ENCODE measurements at places on chromosomes 4 and X. TPM values are rescaled to one million over a fixed set of nuclear protein-coding genes. Genes with fewer than 3 reads are reported as not detected.

- no peak for DNase-seq
Measured at GRCh38 chrX:13014111-13015096, 30.0 kb downstream of the FAM9C start.

GRCh38 chr4:74368596-74368995 is 3.7 kb downstream of the EREG start:
- no peak for DNase-seq

GRCh38 chrX:41559235-41560052 is 112.3 kb downstream of the NYX start:
- no peak for DNase-seq

DNA sequence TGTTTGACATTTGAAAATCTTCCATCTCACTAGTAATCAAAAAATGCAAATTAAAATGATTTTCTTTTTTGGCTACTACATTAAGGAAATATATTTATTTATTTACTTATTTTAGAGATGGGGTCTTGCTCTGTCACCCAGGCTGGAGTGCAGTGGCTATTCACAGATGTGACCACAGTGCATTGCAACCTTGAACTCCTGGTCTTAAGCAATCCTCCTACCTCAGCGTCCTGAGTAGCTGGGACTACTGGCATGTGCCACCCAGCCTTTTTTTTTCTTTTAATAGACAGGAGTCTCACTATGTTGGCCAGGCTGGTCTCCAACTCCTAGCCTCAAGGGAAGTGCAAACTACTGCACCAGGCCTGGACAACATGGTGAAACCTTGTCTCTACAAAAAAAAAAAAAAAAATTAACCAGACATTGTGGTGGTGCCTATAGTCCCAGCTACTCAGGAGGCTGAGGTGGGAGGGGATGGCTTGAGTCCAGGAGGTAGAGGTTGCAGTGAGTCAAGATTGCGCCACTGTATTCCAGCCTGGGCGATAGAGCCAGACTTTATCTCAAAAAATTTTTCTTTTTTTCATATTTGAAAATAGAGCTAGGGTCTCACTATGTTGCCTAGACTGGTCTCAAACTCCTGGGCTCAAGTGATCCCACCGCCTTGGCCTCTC is 4.4 kb upstream of the SMIM14 start:
- peak; percentile 72 for DNase-seq

DNA sequence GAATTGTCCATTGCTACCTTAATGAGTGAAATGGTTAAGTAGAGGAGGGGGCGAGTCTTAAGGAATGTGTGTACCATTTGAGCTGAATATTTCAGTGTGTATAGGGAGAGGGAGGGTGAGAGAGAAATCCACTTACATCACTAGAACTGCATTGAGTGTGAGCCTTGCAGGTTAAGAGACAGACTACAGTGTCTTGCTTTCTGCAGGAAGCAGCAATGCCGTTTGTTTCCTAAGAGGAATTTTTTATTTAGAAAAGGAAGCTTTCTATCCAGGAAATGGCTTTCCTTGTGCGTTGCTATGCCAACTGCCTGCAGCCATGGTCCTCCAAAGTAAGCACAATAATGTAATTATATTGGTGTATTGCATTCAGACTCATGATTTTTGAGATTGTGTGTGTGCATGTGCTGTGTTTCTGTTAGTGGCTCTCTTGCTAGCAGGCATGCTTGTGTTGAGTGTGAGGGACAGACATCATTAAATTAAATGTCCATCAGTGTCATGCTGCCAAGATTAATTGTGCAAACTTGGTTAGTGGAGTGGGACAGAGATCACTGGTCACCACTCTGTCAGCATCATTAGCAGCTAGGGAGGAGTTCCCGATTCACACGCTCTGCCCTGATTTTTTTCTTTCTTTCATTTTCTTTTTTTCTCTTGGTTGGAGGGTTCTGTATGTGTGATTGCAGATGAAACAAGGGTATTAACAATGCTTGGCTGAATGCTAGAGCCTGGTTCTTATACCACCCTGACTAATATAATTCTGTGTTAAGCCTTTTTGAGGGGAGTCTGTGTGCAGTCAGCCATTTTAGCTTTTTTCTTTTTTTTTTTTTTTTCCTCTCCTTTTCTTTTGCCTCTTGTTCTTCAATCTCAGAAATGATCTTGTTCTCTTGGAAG is 164.3 kb downstream of the RAPGEF2 start:
- no peak for DNase-seq

GRCh38 chr4:185536411-185536709 is 1.1 kb upstream of the PDLIM3 start:
- DNase-seq = no peak

GRCh38 chrX:128458888-128459287 is 406.7 kb upstream of the ACTRT1 start:
- DNase-seq = no peak

DNA sequence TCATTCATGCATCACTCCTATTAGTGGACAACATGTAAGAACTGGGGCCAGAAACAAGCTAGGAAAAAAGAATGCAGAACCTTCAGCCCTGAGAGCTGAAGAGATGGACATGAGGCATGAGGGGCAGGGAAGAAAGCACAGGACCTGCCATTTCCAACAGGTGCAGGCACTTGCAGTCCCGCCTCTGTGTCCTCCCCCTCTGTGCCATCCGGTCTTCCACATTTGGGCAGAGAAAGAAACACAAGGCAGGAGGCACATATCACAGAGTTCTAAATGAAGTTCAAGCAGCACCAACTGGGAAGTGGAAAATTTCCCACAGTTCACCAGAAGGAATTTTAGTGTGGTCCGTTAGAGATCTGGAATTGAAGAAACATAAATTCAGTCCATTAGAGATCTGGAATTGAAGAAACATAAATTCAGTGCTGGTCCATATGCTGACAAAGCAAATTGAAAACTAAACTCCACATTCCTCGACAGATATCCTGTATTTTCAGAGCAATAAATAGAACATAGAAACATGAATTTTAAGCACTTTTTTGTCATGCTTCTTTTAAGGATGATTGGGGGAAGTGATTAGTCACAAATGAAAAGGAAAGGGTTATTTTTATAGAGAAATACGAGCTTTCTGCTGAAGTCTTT is 57.2 kb upstream of the DAPP1 start:
- no peak for DNase-seq

GRCh38 chrX:71941776-71942175 is 31.1 kb downstream of the NHSL2 start:
- no peak for DNase-seq

DNA sequence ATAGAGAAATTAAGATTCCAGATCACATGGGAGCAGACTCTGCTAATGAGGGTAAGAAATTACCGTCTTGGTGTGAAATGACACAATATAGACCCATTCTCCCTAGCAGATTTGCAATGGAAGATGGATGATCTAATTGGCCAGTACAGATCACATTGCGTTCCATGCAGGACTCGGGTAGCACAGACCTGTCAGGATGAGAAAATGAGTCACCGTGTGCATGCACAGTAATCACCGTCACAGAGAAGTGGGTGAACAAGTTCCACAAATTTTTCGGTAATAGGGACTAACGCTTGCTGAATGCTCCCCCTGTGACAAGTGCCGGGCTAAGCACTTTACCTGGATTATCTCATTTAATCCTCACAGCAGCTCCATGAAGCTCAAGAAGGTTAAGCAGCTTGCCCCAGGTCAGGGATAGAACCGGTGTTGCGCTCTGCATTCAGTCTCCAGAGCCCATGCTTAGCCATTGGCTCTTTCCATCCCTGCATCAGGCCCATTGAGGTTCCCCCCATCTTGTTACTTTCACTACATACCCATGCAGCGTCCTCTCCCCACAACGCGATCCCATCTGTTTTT is 375.6 kb downstream of the FBXW7 start:
- no peak for DNase-seq

- DNase-seq = no peak
Measured at GRCh38 chr4:105306158-105306781, 159.6 kb downstream of the TET2 start.

DNA sequence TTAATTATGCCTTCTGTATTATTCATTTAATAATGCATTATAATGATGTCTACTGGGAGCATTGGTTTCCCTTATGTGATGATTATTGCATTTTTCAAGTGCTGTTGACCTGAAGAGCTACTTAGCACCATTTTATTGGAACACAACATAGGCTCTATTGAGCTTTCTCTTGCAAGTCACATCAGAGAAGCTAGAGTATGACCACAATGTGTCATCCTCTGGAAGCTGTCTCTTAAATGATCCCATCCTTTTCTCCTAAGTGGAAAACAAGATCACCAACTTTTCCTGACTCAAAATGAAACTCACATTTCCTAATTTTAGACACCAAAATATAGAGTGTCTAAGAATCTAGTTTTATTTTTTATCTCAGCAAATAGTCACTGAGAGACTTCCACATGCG is 1451.9 kb downstream of the PCDH7 start:
- no peak for DNase-seq

GRCh38 chr4:16573739-16574138 is 324.7 kb downstream of the LDB2 start:
- DNase-seq = no peak

DNA sequence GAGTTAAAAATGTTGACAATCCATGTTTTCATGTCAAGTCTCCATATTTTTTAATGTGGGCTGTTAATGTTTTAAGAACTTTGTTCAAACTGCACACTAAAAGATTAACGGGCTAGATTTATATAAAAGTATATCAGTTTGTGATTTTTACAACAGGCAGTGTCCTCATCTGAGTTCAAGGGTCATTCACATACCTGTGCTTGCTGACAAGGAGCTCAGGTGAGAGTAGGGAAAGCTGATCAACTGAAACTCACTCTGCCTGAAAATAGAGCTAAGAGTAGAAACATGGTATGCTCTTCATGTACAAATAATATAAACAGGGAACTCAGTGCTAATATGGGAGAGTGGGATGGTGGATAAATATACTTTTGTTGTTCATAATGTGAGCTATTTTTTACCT is 102.3 kb upstream of the DKK2 start:
- no peak for DNase-seq

DNA sequence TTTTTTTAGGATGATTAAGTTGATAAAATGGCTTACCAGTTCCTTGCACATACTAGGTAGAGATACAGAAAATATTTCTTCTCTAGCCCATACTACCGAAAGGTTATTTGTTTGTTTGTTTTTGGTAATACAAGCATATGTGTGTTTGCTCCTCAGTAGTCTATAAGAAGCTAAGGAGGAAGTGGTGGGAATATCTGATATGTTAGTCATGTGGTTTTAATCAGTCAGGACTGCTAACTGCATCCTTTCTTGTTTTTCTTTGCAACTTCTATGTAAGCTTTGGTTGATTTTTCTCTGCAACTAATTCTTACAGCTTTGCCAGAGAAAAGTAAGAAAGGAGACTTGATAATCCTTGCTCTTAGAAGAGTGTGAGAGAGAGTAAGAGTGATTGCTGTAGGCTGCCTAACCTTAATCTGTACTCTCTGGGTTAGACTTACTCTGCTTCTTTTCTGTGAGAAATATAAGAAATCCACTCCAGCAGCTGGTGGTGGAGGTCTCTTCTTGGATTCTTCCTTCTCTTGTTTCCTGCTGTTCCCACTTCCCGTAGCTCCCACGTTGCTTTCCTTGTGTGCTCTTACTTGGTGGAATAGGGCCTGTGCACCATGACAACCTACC is 28.3 kb downstream of the SEPTIN11 start:
- DNase-seq = no peak

SOD3 gene
- total RNA-seq = 2.9 TPM

TNMD gene
- not detected for total RNA-seq

TMEM31 gene
- total RNA-seq = not detected

ARHGEF6 gene
- total RNA-seq = 3.0 TPM

DUSP9 gene
- 0.60 TPM for total RNA-seq

BEX5 gene
- not detected for total RNA-seq

PAGE1 gene
- not detected for total RNA-seq

AFF1 gene
- 37.2 TPM for total RNA-seq

TECRL gene
- not detected for total RNA-seq

RAB9A gene
- total RNA-seq = 8.5 TPM

GYPB gene
- total RNA-seq = not detected

Measured in left lobe of liver (tissue), 2 donors.